ENCODE measurements at places on chromosomes 4 and X. TPM values are rescaled to one million over a fixed set of nuclear protein-coding genes. Genes with fewer than 3 reads are reported as not detected.

GRCh38 chr4:38534344-38535045 lies 129.5 kb upstream of the KLF3 start:
- no peak for DNase-seq

The FGD1 gene
- 22.4 TPM for total RNA-seq

DNA sequence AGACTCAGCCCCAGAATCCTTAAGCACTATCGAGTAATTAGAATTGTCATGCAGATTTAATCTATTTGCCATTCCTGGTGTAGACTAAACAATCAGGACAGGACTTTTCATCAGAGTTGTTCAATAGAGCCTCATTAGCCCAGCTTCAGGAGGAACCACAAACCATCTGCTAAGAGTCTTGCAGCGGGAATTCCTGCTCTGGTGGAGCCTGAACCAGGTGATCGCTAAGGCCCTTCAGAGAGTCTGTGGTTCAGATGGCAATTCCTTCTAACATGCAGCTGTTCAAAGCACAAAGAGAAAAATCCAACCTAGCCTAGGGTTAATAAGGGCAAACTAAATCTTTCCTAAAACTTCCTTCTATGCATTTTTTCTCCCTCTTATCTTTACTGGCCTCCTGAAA lies 119.1 kb upstream of the CPEB2 start:
- no peak for DNase-seq

DNA sequence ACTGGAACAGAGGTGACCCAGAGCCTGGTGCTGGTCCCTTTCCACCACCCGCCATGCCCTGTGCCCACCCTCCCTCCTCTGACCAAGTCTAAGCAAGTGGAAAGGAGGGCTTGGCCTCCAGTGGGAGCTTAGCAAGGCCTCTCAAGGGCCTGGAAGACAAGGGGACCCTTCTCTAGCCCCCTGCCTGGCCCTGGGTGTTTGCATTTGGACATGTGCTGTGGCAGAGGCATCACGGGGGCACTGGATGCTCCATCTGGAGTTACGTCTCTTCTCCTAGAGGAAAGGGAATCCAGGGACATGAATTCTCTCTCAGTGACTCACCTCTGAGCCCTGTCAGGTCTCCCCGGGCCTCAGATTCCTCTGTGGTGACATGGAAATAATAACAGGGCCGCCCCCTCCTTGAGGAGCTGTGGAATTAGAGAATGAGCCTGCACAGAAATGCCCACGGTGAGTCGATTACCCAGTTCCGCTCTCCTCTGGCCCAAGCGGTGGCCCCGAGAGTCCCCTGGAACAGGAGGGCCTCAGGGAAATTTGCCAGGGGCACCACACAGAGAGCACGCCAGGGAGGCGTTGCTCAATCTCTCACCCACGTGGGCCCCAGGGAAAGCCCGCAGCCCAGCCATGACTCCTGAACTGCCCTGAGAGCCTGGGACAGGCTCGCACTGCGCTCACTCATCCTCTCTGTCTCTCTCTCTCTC lies 189.6 kb downstream of the BCOR start:
- peak; percentile 74 for DNase-seq

GRCh38 chr4:1009542-1010394 lies 1.7 kb upstream of the FGFRL1 start:
- peak; percentile 99 for DNase-seq

- DNase-seq, result no peak
These were observed 57.1 kb downstream of the RHOH start for GRCh38 chr4:40253906-40254305.
